ENCODE measurements at places on chromosomes 12 and 14.

GRCh38 chr14:94379291-94380224, 8.8 kb downstream of the SERPINA1 start:
- no peak for DNase-seq

DNA sequence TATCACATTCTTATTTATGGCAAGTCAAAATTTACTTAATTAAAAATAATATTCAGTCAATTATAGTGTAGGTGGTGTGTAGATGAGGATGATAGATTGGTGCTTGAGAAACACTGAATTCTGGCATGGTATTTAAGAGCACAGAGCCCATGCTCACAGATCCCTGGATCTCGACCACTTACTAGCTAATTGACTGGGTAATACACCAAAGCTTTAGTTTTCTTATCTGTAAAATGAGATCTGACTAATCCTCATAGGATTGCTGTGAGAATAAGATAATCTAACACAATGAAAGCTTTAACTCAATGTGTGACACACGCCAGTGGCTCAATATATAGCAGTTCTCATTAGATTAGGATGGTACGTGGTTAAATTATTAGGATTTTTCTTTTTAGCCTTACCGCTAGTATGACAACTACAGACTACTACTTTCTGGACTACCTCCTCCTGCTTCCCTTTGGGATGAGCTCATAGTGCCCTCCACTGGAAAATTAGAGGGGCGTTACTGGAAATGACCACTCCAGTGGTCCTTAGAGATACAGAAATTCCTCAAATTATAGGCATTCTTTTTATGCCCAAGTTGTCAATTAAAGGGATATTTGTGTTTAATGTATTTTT, 482.8 kb upstream of the TBX3 start:
- DNase-seq = no peak

- no peak for DNase-seq
Observed at GRCh38 chr14:104524726-104525125, 54.8 kb upstream of the C14orf180 start.

DNA sequence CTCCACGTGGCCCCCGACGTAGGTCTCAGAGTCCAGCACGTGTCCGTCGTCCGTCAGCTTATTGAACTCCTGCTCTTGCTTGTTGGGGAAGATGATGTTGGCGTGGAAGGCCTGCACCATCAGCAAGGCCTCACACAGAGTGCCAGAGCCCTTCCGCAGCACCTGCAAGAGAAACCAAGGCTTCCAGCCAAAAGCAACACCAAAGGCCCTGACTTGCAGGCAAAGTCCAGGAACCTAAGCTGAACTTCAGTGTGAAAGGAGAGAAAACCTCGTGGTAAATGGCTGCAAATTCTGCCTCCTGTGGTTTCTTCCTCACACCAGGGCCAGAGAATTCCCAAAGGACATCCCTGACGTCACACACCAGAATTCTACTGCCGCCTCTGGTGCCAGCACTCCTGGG, 14.5 kb downstream of the POLE start:
- DNase-seq = no peak

DNA sequence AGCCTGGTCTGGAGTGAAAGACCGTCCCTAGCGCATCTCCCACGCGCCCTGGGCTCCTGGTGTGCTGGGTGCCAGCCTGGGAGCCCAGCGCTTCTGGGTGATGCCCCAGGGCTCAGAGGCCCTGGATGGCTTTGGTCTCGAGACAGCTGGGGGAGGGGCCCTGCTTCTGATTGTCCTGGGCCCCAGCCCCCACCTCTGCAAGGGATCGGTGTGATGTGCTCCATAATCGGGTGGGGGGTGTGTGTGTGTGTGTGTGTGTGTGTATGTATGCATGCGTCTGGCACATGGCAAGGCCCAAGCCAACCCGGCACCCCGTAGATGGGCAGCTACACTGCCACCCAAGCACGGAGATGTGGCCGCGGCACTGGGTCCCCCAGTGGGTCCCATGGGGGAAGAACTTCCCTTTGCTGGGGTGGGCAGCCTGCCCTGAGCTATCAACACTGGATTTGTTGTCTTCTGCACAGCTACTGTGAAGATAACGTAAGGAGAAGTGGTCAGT, 3.1 kb downstream of the ZBTB42 start:
- no peak for DNase-seq

DNA sequence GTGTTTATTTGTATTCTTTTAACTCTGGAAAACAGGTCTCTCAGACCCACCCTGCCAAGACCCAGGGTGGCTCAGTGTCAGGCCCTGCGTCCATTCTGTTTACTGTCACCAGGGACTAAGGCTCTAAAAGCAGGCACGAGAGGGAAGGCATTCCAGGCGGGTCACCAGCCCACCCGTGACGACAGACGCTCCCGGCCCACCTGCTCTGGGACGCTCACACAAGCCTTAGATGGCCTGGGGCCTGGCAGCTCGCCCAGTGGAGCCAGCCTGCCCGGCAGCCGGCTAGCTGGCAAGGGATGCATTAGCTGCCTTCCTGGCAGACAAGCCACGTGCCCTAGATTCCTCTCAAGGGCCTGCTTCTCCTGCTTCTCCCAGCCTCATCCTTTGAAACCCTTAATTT, 9.2 kb upstream of the NUAK1 start:
- DNase-seq = no peak

DNA sequence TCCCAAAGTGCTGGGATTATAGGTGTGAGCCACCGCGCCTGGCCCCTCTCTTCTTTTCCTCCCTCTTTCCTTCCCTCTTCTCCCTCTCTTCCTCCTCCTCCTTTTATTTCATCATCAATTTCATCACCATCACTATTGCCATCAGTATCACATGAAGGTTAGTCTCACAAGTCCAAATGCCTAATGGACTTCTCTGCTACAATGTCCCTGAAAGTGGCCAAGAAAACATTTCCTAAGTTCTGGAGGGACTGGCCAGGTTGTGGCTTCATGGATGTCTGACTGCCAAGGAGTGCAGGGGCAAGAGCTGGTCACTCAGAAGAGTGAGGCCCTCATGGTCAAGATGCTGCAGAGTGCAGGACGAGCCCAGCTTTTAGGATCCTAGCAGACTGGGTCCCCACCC, 97.6 kb downstream of the SYNE3 start:
- DNase-seq = no peak

GRCh38 chr12:114820796-114821195, 136.8 kb upstream of the TBX3 start:
- DNase-seq = no peak

DNA sequence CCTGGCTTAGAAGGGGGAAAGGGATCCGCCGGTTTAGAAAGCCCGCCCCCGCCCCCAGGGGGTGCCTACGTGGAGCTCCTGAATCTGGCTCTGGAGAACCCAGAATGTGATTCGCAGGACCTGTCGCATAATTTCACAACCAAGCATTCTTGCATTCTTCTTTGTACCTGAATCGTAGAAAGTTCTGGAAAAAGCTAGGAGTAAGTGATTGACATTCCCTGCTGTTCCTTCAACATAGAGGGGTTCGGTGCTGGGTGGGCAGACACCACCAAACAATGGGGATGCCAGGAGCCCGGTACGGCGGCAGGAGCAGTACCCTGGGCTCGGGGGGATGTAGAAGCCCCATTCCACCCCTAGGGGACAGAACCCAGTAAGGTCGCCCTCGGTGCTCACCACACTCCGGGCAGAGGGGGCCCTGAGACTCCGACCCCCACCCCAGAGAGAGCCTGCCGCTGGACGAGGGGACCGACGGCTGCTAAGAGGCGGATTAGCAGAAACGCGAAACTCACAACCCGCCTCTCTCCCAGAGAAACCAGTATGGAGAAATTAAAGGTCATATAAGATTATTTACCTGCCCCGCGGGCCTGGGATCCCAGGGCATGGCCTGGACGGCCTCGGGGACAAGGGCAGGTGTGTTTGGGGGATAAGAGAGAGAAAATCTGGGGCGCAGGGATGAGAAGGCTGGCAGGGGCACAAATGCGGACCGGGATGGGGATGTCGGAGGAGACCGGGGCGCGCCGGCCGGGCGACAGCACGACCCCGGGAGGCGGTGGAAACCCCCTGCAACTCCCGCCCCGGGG, 520 bp downstream of the CSRP2 start:
- no peak for DNase-seq

GRCh38 chr12:53514628-53515290, 7.5 kb upstream of the NPFF start:
- DNase-seq = no peak
